ENCODE measurements at places on chromosomes 2 and 18.

- no peak for DNase-seq
Measured at GRCh38 chr18:78658531-78658930, 321.1 kb upstream of the SALL3 start.

DNA sequence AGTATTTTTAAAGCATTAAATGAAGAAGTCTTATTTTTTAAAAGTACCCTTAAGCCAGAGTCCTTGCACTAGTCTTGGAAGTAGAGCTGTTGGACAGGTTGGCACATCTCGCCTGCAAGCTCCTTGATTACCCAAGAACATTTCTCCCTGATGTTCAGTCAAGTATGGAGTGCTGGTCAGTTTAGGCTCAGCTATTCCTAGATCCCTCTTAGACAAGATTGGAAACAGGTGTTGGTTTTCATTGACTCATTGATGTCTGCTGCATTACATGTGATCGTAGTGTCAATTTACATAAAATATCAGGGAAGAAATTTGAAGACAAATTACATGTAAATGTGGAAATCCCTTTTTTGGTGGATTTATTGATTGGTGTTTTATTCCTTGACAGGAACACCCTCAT lies 170.4 kb downstream of the ZNF407 start:
- no peak for DNase-seq

- no peak for DNase-seq
Measured at GRCh38 chr2:48250943-48251342, 279.0 kb upstream of the STON1 start.

DNA sequence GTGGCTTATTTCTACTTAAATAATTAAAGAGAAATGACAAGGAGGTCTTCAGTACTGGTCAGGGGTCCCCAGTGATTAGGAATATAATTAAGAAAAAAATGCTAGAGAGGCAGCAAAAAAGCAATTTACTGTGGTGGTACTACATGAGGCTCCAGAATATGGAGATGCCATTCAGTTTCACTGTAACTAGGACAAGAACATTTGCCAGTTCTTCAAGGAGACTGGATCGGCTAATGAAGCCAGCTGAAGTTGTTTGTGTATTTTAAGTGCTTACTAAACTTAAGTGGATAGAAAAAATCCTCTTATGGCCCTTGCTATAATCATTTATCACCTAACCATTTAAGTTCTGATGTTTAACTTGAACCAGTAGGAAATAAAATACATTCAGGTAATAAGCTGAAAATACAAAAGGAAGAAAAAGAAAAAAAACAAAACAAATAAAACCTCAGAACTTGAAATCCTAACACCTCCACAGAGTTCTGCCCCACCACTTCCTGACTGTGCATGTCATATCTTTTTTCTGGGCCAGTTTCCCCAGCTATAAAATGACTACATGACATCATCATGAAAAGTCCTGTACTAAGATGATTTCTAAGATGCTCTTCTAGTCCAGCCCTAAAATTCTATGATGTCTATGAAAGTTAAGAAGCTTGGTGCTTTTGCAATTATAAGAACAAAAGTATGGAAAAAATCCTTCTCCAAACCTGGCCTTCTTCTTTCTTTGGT lies 98.0 kb downstream of the TRABD2A start:
- DNase-seq: no peak

DNA sequence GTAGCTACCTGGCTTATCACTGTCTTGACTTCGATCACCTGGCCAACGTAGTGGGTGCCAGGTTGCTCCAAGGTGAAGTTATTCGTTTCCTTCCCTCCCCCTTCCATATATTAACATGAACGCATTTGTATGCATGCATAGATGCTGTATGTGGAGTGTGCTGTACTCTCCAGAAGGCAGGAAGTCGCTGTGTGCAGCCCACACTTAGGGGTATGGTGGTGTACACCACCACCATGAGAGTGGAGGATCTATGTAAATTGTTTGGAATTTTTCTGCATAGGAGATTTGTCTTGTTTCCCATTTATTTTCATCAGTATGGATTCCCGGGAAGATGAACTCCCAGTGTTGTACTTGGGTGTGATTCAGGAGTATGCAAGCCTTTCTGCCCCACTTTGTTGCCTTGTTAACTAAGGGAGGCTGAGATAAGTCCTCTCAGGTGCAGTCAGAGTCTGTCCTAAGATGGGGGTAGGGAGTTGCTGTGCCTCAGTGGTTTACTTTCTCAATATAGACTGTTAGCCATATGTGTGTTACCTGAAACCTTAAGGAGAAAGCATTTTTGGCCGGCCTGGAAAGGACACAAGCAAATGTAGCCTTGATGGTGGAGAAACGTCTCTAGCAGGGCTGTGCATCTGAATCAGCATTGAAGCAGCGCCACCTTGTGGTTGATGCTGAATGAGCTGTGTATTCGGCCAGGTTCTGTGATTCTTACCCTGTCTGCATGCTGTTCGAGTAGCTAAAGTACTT lies 149.8 kb downstream of the TANC1 start:
- peak; percentile 67 for DNase-seq

- DNase-seq: no peak
Measured at GRCh38 chr2:227939271-227940027, 68.0 kb downstream of the DAW1 start.

DNA sequence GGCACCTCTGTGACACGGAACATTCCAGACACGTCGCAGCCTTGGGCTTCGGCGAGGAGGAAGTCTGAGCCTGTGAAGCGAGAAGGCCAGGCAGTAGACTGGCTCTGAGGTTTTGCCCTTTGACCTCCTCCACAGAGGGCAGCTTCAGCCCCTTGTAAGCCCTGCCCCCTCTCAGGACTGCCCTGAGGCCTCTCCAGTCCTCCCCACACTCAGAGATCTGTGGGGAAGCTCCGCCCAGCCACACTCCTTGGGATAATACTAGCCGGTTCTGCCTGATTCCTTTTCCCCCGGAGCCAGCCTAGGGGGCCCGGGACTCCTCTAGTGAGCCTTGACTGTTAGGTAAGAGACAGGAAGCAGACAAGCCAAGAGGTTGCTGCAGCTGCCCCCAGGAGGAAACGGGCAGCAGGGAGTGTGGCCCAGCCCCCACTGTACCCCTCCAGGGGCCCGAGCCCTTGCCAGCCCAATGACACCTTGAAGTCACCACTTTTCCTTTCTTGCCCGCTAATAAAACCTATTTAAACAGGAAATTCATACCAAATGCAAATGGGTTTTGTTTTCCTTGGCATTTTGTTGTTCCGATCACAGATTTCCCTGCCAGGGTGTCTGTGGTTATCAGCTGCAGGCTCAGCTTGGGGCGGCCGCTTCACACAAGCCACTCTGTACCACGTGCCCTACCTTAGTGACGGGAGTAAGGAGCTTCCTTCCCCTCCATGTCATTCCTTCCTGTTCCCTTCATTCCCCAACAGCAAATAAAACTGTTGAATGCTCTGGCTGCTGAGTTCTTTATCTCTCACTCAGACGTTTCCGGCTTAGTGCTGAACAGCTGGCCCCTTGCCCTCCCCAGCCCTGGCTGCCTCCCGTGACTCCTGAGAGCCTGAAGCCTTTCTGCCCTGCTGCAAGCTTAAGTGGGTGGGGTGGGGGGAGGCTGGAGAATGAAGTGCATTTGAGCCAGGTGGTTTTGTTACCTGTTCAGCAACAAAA lies 124.7 kb downstream of the CABLES1 start:
- no peak for DNase-seq

- no peak for DNase-seq
Measured at GRCh38 chr2:289362-290089, 1.6 kb upstream of the ALKAL2 start.

DNA sequence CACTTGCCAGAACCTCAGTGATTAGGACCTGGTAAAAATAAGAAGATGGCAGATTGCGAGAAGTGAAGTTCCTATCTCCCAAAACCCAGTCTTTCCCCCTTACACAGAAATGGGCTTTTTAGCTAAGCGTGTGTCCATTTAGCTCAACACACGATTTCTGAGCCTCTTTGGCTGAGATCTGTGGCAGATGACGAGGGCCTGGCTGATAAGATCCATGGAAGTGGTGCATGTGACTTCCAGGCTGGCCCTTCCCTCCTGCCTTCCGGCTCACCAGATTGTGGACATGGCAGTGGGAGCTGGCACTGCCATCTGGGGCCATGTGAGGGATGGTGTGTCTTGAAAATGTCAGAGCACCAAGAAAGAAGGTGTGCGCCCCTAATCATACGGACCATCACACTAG lies 41.0 kb upstream of the ZFP36L2 start:
- DNase-seq: no peak

DNA sequence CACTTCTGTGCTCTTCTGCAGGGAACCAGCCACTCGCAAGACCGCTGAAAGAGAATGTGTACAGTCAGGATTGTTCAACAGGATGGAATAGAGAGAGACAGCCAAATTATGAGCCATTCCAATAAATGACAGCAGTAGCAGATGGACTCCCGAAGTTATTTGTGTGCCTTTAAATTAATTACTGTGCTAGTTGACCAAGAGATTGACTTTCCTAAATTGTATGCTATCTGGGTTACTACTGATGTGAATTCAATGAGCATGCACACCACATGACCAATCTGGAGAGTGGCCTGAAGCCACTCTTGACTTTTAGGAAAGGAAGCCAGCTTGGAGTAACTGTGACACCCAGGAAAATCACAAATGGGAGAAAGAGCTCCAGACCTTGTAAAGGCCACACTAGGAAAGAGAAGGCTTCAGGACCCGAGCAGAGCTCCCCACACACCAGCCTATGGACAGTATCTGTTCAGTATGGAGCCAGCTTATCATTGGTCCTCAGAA lies 52.8 kb downstream of the CHMP3 start:
- no peak for DNase-seq

GRCh38 chr2:15780234-15780633 lies 160.1 kb upstream of the MYCN start:
- DNase-seq: no peak

DNA sequence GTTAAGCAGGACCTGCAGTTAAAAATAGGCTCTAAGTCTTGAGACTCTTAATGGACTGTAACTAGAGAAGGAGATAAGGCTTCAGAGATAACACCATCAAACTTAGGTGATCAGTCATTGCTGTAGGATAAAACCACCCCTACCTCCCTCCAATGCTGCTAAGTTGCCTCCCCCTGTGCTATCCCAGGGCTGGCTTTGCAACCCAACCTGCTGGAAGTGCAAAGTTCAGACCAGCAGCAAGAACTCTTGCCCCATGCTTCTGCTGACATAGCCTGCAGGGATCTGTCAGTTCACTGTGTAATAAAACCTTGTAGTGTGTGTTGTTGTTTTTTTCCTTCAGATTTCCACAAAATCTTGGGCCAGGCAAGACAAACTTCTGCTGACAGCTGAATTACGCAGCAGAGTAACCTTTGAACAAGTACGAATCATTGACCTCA lies 57.4 kb upstream of the EPB41L3 start:
- DNase-seq: no peak

GRCh38 chr2:21083482-21083881 lies 39.6 kb upstream of the APOB start:
- DNase-seq: no peak

DNA sequence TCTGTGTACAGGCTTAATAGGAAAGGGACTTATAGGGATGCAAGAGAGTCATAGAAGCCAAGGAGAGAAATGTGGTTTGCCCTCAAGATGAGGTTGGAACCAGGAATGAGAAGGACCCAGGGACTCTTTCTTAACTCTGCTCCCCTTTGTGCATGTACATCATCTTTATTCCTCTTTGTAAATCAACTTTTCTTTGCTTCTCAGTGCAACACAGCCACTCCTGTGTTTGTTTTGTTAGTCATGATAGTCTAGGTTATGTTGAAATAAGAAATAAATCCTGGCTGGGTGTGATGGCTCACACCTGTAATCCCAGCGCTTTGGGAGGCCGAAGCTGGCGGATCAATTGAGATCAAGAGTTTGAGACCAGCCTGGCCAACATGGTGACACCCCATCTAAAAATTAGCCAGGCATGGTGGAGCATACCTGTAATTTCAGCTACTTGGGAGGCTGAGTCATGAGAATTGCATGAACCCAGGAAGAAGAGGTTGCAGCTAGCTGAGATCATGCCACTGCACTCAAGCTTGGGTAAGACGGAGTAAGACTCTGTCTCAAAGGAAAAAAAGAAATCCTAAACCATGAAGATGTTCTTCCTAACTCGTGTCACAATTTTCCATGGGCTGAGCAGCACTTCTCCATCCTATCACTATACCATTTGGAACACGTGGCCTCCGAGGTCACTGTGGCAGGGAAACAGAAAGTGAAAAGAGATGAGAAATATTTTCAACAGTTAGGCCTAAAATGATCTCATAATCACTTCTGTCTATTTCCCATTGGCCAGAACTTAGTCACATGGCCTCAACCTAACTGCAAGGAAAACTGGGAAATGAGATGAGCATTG lies 73.0 kb upstream of the TMEM17 start:
- no peak for DNase-seq

- no peak for DNase-seq
Measured at GRCh38 chr2:185608799-185609198, 129.8 kb upstream of the FSIP2 start.

- no peak for DNase-seq
Measured at GRCh38 chr2:13681936-13682335, 950.6 kb upstream of the LRATD1 start.

DNA sequence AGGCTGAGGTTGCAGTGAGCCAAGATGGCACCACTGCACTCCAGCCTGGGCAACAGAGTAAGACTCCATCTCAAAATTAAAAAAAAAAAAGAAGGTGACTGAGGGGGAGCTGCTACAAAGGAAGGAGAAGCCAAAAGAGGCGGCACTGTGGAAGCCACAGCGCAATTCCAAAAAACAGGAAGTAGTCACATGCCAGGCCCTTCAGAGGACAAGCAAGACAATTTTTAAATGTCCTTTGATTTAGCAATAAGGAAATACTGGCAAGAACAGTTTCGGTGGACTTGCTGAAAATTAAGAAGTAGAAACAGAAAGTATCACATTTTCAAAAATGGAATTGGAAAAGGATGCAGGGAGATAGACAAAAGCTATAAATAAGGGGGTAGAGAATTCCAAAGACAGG lies 122.8 kb downstream of the OSBPL1A start:
- no peak for DNase-seq

- DNase-seq: no peak
Measured at GRCh38 chr18:75896865-75897264, 469.4 kb upstream of the SMIM21 start.

DNA sequence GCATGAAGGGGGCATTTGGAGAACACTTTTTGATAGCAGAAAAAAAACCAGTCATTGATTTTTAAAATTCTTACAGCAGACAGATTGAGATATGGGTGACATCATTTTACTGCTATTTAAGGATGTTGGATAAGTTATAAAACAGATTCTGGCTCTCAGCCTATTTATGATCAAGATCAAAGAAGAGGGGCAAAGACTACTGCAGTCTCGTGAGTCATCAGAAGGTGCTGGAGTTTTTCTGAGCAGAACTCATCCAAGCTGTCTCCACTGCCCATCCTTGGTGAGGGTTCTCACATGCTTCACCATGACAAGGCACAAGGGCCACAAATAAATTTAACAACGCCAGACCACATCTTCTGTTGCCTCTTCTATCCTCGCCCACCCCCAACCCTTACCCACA lies 58.8 kb downstream of the ST6GAL2 start:
- no peak for DNase-seq

DNA sequence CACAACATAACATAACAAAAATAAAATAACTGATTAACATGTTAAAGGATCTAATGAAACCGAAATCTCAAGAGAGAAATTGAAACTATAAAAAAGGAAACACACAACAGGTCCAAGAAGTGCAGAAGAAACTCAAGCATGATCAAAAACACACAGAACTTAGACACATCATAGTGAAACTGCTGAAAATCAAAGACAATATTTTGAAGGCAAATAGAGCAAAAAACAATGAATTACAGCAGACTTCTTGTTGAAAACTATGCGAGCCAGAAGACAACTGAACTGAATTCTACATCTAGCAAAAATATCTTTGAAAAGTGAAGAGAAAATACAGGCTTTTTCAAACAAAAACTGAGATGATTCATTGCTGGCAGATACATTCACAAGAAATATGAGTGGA lies 61.3 kb downstream of the UGP2 start:
- no peak for DNase-seq

- DNase-seq: no peak
Measured at GRCh38 chr18:39450958-39451357, 1885.4 kb upstream of the CELF4 start.
